ENCODE measurements at places on chromosomes 1 and 21.

GRCh38 chr1:175904808-175905207, 161.4 kb upstream of the TNR start:
- peaks cover 66% of the 10 kb centered on the region for H3K27me3 ChIP-seq
- H3K27ac ChIP-seq: no peak overlapping the region
- no peaks in the 10 kb centered on the region for H3K36me3 ChIP-seq
- DNase-seq: no peak
- no peak overlapping the region for H3K4me3 ChIP-seq

- no peak overlapping the region for H3K4me3 ChIP-seq
- H3K4me1 ChIP-seq: no peaks in the 10 kb centered on the region
- no peaks in the 10 kb centered on the region for H3K36me3 ChIP-seq
- no peaks in the 10 kb centered on the region for H3K27me3 ChIP-seq
- no peak for DNase-seq
- no peak overlapping the region for H3K27ac ChIP-seq
Measured at GRCh38 chr1:3126756-3127678, 58.0 kb downstream of the PRDM16 start.

- no peak for DNase-seq
- no peak overlapping the region for H3K27ac ChIP-seq
- no peak overlapping the region for H3K4me3 ChIP-seq
- no peaks in the 10 kb centered on the region for H3K27me3 ChIP-seq
Measured at GRCh38 chr1:55970526-55971110, 608.7 kb downstream of the PLPP3 start.

GRCh38 chr1:187928288-187928687, 1099.5 kb downstream of the PLA2G4A start:
- H3K27ac ChIP-seq: no peak overlapping the region
- H3K4me3 ChIP-seq: no peak overlapping the region

- DNase-seq: no peak
- H3K36me3 ChIP-seq: peaks cover 12% of the 10 kb centered on the region
Measured at GRCh38 chr1:182889997-182890396, 50.9 kb downstream of the DHX9 start.
